ENCODE measurements at places on chromosomes 11 and 22. TPM values are rescaled to one million over a fixed set of nuclear protein-coding genes. Genes with fewer than 3 reads are reported as not detected.
A peak's percentile ranks its signal among the peaks of the same experiment; 100 is the strongest.

- no peak for DNase-seq
Measured at GRCh38 chr11:126476266-126476924, 120.9 kb downstream of the ST3GAL4 start.

DNA sequence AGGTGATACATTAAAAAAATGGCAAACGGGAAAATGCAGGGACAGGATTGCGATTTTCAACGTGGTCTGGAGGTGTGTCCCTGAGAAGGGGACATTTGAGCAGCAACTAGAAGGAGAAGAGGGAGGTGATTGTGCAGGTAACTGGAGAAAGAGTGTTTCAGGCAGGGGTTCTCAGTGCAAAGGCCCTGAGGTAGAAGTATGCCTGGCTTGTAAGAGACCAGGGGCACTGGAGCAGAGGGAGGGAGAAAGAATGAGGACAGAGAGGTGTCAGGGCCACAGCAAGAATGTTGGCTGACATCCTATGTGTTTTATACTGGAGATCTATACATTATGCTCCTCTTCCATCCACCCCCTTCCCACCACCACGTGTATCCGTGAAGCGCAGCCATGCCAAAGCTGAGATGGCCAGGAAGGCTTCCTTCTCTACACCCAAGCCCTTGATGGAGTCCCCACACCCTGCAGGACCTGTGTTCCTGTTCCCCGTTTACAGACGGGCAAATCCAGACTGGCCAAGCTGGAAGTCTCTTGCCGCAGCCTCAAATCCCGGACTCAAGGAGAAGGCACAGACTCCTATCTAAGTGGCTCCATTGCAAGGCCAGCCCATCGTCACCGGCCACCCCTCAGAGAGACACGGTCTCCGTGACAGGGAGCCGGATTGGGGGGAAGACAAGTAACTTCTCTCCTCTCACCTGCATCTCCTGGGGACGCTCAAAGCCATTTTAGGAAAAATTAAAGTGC, 416.1 kb downstream of the MN1 start:
- DNase-seq: no peak

GRCh38 chr11:77205467-77206263, 77.6 kb downstream of the MYO7A start:
- DNase-seq: no peak

DNA sequence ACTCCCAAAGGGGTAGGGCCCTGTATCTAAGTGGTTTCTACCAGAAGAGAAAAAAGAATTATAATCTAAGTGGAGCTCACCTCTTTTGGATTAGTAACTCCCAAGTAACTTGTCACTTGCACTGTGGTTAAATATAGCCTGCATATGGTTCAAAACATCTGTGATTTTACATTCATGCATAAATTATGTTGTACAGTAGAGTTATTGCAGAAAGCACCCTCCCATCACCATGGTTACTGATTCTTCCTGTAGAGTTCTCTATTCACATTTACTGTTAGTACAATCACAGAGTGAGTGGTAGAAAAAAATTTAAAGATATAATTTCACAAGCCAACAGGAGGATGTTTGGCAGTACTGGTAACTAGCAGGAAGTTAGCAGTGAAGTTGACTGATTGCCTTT, 80.4 kb downstream of the LRRC4C start:
- no peak for DNase-seq

DNA sequence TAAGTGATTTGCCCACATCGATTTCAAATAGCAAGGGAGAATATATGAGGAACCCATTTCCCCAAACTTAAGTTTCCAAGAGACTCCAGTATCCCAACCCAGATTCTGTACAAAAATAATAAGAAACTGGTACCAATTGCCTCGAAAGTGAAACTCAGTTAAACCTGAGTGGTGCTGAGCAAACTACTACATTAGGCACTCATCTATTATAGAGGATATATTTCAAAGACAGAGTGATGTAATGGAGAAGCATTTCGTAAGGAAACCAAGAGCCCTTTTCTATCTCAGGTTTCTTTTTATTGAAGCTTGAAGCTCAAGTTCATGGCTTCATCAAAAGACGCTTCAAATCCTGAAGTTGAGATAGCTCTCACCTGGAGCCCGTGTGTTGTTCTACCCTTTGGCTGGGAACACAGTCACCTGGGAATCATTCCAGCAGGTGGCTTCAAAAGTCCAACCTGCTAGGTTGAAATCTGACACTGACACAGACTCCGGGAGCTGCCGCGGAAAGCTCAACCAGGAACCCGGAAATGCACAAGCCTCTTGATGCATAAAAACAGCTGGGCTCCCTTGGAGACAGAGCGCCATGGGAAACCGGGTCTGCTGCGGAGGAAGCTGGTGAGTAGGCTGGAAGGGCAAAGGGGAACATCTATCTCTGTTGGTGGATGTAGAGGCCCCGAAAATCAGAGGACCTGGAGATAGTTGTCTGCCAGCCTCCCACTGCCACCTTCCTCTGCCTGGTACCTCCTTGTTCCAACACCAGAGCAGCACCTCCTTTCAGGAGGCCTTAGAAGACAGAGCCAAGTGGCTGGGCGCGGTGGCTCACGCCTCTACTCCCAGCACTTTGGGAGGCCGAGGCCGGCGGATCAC, at the start of gene C11orf52:
Gene C11orf52, plus strand, starts transcription at position 524 of the 867 bp plus-strand sequence. Its CDS starts 60 bp downstream, at position 584.
- DNase-seq: no peak

DNA sequence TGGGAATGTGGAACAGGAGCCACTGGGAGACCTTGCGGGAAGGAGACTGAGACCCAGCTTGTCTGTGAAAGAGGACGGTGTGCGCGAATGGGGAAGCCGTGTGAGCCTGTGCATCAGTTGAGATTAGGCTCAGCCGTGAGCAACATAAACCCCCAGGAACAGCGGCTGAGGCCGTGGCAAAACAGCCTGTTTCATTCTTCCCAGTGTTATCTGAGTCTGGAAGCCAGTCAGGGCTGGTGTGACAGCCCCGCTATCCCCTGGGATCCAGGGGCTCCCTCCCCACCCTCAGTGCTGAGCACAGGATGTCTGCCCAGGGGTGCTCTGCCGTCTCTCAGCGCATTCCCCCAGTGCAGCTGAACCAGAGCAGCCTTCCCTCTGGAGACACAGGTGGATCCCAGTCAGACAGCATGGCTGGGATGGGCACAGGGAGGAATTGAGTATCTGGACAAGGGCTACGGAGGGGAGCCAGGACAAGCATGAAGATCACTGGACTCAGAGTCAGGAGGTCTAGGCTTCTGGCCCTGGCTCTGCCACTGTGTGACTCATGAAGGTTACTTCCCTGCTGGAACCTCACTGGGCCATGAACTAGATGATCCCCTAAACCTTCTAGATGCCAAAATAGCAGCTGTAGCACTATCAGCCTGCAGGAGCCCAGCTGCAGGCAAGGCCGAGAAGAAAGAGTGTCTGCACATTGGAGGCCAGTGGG, 8.6 kb downstream of the OAF start:
- DNase-seq: no peak

GRCh38 chr22:31127181-31127772, 4.5 kb downstream of the INPP5J start:
- no peak for DNase-seq

DNA sequence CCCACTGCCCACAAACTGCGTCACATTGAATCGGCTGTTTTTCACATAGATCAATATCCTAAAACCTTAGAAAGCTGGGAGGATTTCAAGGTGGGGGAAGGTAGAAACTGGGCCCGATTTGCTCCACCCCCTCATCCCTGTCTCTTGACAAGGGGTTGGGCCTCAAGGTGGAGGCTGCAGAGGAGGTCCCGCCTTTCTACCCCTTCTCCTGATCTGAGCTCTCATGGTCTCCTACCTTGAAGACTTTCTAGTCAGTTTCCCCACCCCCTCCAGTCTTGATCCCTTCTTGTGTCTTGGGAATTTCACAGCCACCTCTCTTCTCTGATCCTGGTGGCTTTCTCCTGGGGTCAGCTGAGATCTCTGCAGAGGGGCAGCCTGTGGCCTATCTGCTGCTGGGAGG, 4.5 kb upstream of the STARD10 start:
- DNase-seq: no peak

DNA sequence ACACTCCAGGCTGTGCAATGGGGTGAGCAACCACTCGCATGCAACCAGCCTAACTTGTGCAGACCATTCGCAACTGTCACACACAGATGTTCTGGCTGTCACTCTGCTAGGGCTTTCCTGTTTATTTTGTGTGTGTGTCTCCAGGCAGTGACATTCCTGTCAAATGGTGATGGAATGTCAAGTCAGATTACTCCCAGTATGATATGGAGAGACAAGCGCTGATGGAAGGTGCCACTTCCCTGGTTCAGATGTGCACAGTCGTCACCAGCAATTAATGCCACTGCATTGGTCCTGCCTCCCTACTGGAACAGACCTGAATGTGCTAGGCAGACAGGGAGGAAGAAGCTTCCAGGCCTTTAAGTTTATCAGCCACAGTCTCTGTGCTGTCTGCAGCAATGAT, 442.4 kb upstream of the ISX start:
- DNase-seq: no peak

DNA sequence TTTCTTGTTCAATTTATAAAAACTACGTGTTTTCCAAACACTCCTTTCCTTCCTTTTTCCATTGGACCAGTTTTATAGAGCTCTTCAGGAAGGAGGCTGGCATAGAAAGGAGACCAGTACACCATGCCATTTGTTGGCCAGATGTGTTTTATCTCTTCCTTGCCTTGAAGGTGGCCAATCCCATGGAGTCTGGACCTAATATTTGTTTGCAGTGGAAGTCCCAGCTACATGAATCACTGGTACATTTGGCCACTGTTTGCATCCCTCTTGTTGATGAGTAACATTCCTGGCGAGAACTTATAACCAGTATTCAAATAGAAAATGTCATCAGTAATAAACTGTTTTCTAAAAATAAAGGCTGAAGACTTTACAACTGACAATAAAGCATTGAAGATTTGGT, 110.2 kb downstream of the ANO3 start:
- DNase-seq: peak; percentile 32

GRCh38 chr22:27068121-27068520, 410.7 kb downstream of the MIAT start:
- DNase-seq: no peak

GRCh38 chr11:65427691-65428577, 5.3 kb downstream of the NEAT1 start:
- DNase-seq: peak; percentile 66

GRCh38 chr22:49100773-49101172, 726.9 kb downstream of the BRD1 start:
- DNase-seq: no peak

DNA sequence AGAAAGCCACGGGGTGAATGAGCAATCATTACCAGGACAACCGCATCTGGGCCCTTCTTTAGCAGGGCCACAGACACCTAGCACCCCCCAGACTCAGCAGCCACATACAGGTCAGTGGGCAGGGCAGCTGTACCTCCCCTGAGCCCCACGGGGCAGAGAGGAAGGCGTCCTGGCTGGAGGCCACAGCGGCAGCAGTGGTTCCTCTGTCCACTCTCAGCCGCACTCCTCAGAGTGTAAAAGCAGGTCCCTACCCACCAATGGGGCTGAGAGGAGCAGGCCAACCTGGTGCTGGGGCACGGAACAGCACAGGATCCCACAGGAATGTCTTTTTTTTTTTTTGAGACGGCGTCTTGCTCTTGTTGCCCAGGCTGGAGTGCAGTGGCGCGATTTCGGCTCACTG, 65.5 kb downstream of the APOL1 start:
- DNase-seq: no peak

GRCh38 chr22:39655831-39656230, 85.3 kb downstream of the CACNA1I start:
- DNase-seq: no peak

GRCh38 chr11:60150279-60150678, 32.6 kb downstream of the MS4A6A start:
- no peak for DNase-seq

DNA sequence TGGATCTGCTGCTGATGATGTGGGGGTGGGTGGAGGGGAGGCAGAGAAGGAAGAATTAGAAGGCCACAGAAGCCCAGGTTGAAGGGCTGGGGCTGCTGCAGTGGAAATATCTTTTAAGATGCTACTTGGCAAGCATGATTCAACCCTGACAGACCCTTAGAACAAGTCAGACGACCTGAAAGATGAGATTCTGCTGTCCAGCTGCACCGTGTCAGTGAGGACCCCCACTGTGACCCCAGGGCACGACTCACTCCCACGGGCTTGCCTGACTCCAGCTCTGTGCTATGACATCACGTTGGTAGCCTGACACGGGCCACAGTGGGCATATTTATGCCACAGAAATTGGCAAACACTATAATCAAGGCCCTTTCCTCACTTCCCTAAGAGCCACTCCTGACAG, 36.0 kb downstream of the LRFN4 start:
- no peak for DNase-seq

DNA sequence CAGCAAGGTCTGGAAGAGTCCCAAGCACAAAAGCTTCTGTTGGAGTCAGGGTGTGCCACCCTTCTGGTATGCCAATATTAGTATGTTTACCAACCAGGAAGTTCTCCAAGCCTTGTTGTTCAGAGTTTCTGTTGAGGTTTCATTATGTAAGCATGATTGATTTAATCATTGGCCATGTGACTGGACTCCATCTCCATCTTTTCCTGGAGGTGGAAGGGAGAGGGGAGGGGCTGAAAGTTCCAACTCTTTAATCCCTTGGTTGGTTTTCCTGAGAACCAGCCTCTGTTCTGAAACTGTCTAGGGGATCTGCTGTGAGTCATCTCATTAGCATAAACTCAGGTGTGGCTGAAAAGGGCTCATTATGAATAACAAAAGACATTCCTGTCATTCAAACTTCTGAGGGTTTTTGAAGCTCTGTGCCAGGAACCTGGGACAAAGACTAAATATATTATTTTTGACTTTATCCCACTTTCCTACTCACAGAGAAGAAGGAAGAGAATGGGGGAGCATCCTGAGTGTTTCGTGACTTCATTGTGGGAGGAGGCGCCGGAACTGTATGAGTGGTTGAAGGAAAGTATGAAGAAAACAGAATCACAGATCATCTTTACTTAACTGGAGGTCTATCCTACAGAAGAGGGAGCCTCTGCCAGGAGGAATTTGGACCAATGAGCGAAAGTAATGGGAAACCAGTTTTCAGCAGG, 138.2 kb downstream of the NECTIN1 start:
- peak; percentile 66 for DNase-seq

DNA sequence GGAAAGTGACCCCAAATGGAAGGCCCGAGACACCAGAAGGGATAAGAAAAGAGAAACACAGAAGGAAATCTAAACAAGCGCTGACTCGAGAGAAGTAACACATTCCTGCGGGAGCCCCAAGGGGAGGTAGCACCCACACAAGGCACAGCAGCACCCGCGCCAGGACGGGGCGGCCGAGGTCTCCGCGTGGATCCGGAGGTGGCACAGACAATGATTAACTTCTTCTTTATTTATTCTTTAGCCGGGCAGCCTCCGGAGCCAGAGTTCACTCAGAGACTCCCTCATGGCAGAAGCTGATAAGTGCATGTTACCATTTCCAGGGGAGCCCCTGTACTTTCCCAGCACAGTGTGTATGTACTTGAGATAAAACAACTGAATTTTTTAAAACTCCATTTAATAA, 5.1 kb downstream of the TOLLIP start:
- DNase-seq: no peak

The KIRREL3 gene
- 1.4 TPM for total RNA-seq

The MMP12 gene
- total RNA-seq: 0.10 TPM

The SCGB2A2 gene
- not detected for total RNA-seq

The UQCC3 gene
- 13.8 TPM for total RNA-seq

The CLDN5 gene
- not detected for total RNA-seq

The CNTN5 gene
- total RNA-seq: 0.12 TPM

The OR51Q1 gene
- not detected for total RNA-seq

The MAPK1 gene
- 40.6 TPM for total RNA-seq

The KCNE3 gene
- total RNA-seq: not detected

The MOGAT2 gene
- total RNA-seq: 0.07 TPM

The RTN4RL2 gene
- total RNA-seq: 1.6 TPM

The GPR83 gene
- total RNA-seq: not detected

The KCNJ1 gene
- total RNA-seq: not detected

The SOX10 gene
- not detected for total RNA-seq

The HTR3B gene
- total RNA-seq: not detected

The FAM111B gene
- 26.7 TPM for total RNA-seq

The OR8B3 gene
- not detected for total RNA-seq

The MYEOV gene
- total RNA-seq: 130 TPM

The ACR gene
- not detected for total RNA-seq

The ZNF214 gene
- total RNA-seq: 2.3 TPM

Data from A172 (cell line).